ENCODE measurements at places on chromosomes 6 and 20. TPM values are rescaled to one million over a fixed set of nuclear protein-coding genes. Genes with fewer than 3 reads are reported as not detected.

GRCh38 chr20:59818911-59819310, 114.5 kb downstream of the SYCP2 start:
- DNase-seq, result no peak

- DNase-seq, result peak; percentile 60
Observed at GRCh38 chr6:108497883-108498282, 62.8 kb upstream of the FOXO3 start.

DNA sequence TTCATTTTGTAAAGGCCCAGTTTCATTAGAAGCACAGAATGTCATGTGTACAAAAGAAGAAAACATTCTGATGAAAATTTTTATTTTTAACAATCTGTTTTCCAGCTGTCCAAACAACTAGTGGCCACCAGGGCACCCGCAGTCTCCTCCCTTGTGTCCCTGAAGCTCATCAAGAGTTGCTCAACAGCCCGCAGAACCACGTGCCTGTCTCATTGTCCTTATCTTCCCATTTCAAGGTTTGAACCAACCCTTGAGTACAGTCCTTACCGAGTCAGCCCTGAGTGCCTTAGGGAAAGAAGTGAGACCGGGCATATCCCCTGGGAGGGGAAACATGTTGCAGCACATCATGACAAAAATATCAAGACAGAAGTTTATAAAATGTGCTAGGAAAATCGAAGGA, 15.9 kb upstream of the ZNF133 start:
- DNase-seq, result no peak

DNA sequence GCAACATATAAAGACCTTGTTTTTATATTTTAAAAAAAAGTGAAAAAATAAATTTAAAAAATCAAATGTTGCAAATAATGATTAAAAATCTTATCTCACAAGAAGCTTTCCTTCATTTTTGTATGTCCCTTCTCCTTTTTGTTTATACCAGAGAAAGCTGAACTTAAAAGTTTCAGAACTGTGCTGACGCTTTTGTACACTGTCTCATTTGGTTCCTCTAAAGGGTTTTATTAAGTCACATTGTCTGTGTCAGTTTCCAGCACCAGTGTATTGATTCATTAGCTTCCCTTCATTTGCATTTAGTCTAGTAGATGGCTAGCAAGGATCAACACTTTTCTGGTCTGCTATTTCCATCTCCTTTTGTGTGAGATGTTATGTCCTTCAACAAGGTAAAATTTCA, 6.7 kb downstream of the PCED1A start:
- DNase-seq, result no peak

- DNase-seq, result no peak
Observed at GRCh38 chr20:51376111-51376510, 166.4 kb downstream of the NFATC2 start.

- DNase-seq, result no peak
Observed at GRCh38 chr6:69789578-69789977, 7.2 kb downstream of the LMBRD1 start.

DNA sequence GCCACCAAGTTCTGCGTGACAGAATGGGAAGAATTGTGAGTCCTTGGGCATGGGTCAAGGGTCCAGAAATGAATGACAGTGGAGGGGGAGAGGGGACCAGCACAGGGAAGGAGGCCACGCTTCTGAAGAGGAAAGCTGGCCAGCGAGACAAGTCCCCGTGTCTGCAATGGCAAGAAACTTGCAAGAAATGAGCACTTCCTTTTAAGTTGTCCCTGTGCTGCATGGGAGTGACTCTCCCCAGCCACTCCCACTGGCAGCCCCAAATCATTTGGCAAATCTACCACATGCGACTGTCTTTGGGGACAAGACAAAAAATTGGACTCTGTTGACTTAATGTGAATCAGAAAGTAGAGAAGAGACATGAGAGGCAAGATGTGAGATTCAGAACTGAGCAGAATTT, 242.2 kb upstream of the RREB1 start:
- DNase-seq, result no peak

GRCh38 chr6:36235309-36235708, 34.6 kb upstream of the PNPLA1 start:
- DNase-seq, result no peak

Gene RAB32
- 115 TPM for total RNA-seq

Gene SYCP2
- total RNA-seq, result 1.4 TPM

Gene TUBB2B
- total RNA-seq, result 5.6 TPM

Gene CYP39A1
- total RNA-seq, result 4.3 TPM

Gene COL21A1
- 8.0 TPM for total RNA-seq

Gene OPN5
- total RNA-seq, result not detected

Gene PNPLA1
- total RNA-seq, result not detected
